ENCODE measurements at places on chromosomes 11 and 22.

GRCh38 chr11:93890391-93891051 is 40.1 kb upstream of the VSTM5 start:
- DNase-seq = no peak

GRCh38 chr11:113519989-113520613 is 44.9 kb upstream of the DRD2 start:
- no peak for DNase-seq

DNA sequence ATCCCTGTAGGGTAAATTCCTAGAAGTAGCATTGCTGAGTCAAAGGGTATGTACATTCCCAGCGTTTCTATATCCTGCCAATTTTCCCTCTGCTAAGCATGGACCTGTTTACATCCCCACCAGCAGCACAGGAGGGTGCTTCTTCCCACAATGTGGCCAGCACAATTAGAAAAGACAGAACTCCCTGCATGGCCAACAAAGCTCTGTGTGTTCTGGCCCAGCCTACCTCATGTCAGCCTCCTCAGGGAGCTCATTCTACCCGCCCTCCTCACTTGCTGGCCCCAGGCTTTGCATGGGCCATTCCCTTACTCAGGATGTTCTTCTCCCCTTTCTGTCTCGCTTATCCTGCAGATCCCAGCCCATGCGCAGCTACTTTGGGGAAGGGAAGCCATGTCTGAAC is 186.1 kb downstream of the DSCAML1 start:
- no peak for DNase-seq

- no peak for DNase-seq
These were observed 47.2 kb upstream of the BLID start for GRCh38 chr11:122163053-122163819.

DNA sequence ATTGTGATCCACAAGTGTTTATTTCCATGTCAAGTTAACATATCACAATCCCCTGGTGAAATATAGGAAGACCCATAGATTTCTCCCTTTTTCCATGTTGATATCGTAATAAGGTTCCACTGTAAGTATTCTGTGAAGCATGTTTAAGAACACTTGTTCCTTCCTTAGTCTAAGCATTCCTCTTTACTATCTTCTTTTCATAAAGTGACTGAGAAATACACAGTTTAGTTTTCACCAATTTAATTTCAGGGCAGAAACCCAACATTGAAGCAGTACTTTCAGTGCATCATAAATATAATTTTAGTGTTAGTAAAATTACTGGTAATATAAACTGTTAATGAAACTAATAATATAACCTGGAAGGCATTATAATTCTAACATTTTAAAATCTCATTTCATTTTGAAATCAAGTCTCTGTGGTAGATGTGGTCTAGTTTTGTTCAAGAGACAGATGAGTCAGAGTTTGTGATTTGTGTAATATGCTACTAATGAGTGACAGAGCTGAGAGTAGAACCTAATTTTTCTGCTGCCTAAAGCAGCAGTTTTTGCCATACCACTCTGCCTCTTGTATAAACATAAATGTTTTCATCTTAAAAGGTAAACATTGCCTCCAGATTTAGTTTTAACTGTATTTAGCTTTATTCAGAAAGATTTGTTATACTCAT is 79.4 kb downstream of the ATM start:
- no peak for DNase-seq

DNA sequence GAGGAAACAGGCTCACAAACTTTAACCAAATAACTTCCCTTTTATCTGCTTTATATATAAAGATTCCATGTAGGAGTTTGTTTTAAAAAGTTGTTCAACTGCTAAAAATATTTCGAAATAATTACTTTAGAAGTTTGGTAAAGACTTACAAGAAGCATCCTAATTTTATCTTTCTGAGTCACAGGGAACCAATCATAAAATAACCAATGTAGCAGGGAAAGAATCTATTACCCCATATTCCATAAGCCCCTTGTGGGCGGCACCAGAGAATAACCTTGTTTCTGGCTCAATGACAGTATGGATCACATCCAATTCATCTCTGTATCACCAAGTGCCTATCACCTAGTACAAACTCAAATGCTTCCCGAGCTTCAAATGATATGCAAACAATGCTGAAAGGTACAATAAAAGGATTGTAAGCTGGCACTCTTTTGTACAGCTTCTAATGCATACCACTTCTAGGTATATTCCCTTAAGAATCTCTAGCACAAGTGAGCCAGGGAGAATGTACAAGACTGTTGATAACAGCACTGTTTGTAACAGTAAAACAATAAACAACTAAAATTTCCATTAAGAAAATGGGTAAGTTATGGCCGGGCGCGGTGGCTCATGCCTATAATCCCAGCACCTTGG is 158.4 kb downstream of the ATG16L2 start:
- no peak for DNase-seq

Data from activated CD4-positive, CD25-positive, alpha-beta regulatory T cell (primary cell).